ENCODE measurements at places on chromosomes 3 and 15.

DNA sequence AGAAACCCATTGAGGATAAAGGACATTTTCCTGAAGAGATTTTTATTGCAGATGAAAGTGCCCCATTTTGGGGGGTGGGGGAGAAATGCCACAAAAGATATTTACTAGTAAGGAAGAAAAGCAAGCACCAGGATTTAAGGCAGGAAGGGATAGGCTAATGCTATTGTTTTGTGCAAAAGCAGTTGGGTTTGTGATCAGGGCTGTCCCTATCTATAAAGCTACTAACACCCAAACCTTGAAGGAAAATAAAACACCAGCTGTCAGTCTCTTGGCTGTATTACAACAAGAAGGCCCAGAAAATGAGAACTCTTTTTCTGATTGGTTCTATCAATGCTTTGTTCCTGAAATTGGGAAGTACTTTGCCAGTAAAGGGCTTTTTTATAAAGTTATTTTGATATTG, 56.0 kb downstream of the CD200 start:
- no peak for DNase-seq

- DNase-seq: no peak
Observed at GRCh38 chr3:135454890-135455289, 510.6 kb upstream of the PPP2R3A start.

DNA sequence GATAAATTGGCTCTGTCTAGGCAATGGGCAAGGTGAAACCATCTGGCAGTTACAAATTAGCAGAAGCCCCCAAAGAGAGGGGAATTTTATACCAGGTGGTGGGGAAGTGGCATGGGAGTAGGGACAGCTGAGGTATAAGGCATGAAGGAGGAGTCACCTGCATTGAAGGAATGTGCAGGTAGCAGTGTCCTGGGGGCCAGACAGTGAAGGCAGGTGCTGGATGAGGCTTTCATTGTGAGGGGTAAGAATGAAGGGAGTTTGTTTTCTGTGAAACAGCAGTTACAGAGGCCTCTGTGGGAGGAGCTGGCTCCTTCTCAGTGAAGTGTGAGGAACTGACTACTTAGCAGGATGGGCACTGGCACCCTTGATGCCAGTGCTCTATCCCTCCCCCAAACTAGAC, 19.1 kb upstream of the PXYLP1 start:
- DNase-seq: no peak

- no peak for DNase-seq
Observed at GRCh38 chr3:81788610-81789009, 27.2 kb upstream of the GBE1 start.

- DNase-seq: no peak
Observed at GRCh38 chr15:56052395-56053045, 59.1 kb upstream of the NEDD4 start.

DNA sequence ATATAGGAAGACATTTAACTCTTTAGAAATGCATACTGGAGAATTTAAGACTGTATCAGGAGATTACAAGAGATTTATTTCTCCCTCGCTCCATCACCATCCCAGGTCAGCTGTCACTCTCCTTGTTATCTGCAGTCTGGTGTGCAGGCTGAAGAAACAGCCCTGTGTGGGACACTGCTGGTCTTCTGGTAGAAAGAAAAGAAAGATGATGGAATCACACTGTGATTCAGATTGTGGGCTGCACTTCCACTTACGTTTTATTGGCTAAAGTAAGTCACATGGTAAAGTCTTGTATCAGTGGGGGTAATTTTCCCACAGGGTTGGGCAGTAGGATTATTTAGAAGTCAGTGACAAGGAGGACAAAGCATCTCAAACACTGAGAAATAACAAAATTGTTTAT, 18.1 kb upstream of the ATP1B3 start:
- no peak for DNase-seq

GRCh38 chr3:105448338-105448982, 81.8 kb downstream of the ALCAM start:
- no peak for DNase-seq

DNA sequence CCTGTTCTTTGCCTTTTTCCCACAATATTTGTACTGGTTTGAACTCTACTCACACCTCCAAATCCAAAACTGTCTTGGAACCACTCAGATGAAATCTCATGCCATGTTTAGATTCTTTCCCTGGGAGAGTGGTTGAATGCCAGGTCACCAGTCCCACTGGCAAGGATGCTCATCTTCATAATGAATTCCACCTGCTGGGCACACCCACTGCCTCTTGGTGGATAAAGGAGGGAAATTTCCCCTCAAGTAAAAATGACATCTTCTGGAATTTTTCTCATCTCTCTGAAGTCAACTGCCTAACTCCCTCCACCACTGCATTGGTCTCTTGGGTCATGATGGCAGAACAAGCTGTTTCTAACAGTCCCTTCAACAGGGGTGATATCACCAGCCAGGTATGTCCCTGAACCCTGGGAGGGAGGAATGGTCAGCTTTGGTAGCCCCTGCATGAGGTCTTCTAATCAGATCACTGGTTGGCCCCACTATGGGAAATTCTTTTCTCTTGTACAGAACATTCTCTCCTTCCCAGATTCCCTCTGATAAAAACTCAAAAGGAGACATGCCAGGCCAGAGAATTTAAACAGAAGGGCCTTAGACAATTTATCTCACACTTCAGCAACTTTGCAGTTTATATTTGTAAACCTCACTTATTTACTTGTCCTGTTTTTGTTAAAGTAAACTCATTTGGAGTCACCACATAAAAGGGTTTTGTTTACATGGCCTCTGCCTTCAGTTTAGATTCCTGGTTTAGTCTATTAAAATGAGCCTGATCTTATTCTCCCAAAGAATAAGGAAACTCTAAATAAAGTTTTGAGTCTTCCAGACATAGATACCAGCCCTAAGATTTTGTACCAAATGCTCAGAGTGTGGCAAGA, 143.4 kb downstream of the WNT5A start:
- DNase-seq: no peak

- DNase-seq: no peak
Observed at GRCh38 chr3:46070595-46071093, 43.4 kb upstream of the XCR1 start.

DNA sequence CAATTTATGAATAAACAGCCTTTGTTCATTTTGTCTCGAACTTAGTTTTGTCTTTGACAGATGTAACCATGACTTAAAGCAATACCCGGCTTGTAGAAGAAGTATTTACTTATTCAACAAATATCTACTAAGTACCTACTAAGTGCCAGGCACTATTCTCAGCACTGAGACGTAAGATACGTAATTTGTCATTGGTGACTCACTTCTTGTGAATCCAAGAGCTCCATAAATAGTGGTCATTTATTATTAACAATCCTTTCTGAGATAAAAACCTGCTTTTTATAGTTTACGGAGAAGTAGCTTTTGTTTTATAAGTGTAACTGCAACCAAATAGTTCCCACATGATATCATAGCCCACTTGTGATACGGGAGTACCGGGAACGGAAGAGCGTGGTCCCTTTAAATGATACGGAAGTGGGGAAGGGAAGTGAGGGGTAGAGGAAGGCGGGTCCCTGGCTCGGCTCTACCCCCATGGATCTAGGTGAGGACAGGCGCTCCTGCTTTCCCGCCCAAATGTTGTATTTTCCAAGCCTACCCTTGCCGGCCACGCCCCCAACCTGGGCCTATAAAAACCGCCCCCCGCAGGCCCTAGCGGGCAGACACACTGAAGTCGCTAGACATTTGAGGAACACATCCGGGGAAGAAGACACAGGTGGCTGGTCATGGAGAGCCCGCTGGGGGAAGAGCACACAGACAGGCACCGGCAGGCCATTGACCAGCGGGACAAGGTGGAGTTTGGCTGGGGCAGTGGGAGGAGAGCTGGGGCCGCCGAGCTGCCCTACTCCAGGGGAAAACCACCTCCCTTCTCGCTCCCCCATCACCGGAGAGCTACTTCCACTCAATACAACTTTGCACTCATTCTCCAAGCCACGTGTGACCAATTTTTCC, at the start of gene SAMMSON:
TSS of gene SAMMSON (plus strand) at position 594 of the 888 bp plus-strand sequence.
- DNase-seq: no peak
